ENCODE measurements at places on chromosomes 11 and 22.

- DNase-seq: no peak
Measured at GRCh38 chr11:116990061-116990473, 108.2 kb downstream of the SIK3 start.

- no peak for DNase-seq
Measured at GRCh38 chr11:79080551-79080950, 360.3 kb downstream of the TENM4 start.

GRCh38 chr11:72583616-72584292, 90.5 kb downstream of the PDE2A start:
- no peak for DNase-seq

- DNase-seq: no peak
Measured at GRCh38 chr11:106761240-106761639, 257.0 kb downstream of the GUCY1A2 start.

GRCh38 chr11:66918741-66919140, 39.4 kb downstream of the PC start:
- DNase-seq: no peak

DNA sequence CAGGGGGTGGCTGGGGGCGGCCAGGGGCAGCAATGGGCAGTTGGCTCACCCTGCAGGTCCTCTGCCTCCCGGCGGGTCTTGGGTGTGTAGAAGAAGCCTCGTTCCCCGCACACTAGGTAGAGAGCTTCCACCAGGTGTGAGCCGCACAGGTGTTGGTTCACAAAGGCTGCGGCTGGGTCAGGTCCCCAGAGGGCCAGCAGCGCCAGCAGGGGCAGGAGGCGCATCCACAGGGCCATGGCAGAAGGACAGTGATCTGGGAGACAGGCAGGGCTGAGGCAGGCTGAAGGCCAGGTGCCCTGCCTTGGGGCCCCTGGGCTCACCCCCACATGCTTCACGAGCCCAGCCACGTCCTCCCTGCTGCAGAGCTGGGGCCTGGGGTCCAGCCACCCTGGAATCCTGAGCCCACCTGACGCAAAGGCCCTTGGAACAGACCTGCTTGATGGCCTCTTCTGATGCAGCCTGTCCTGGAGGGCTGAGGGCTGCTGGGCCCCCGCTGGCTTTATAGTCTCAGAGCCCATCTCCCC, at the start of gene INS:
INS (minus strand) TSS at position 474 of the 524 bp plus-strand sequence; CDS start at position 236, 238 bp downstream.
- DNase-seq: no peak

- no peak for DNase-seq
Measured at GRCh38 chr11:1992111-1992510, 5.5 kb downstream of the H19 start.

GRCh38 chr22:17732251-17732854, 41.9 kb downstream of the BID start:
- DNase-seq: no peak

GRCh38 chr11:35424157-35424940, 5.0 kb upstream of the SLC1A2 start:
- no peak for DNase-seq

GRCh38 chr11:117816846-117817367, 7.6 kb downstream of the FXYD2 start:
- DNase-seq: no peak

GRCh38 chr11:29173660-29174062, 843.2 kb downstream of the KCNA4 start:
- DNase-seq: no peak

Measured in RPMI8226 (cell line).